Globus pallidus (tissue), 1 donor: ENCODE measurements at places on chromosomes 2 and 18.

DNA sequence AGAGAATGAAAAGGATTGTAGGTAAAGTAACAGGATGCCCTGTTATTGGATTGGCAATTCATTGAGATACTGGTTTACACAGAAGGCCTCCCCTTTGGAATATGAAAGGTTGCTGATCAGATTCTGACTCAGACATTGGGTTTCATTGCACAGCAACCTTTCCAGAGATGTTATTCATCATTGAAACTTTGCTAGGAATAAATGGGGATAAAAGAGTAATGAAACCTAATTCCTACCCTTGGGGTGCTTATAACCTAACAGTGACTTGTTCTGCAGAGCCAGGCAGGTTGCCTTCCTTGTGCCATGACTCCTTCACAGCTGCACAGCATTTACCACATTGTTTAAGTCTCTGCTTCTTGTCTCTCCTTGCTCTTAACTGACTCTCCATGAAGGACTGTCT lies 5.0 kb downstream of the NAB1 start:
- DNase-seq: no peak

GRCh38 chr2:47300609-47301276 lies 102.2 kb upstream of the MSH2 start:
- DNase-seq: no peak

- DNase-seq: no peak
Measured at GRCh38 chr2:5740817-5741216, 48.6 kb downstream of the SOX11 start.

GRCh38 chr2:168179592-168179991 lies 67.8 kb downstream of the STK39 start:
- DNase-seq: no peak

GRCh38 chr2:118496870-118497611 lies 350.4 kb downstream of the EN1 start:
- no peak for DNase-seq

DNA sequence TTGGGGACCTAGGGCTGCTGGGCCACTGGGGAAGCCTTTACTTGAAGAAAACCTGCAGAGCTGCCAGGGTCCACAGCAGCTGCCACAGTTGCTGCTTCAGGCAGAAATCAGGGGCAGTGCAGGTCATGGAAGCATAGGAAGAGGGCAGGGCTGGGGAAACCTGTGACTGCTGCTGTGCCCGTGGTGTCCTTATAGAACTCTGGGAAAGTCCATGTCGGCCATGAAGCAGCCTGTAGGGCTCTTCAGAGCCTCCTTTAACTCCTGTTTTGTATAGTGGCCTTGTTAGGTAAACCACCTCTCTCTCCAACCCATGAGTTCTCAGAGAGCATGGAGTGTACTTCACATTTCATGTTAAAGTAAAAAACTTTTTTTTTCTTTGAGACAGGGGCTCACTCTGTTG lies 62.1 kb downstream of the SMAD4 start:
- DNase-seq: no peak

DNA sequence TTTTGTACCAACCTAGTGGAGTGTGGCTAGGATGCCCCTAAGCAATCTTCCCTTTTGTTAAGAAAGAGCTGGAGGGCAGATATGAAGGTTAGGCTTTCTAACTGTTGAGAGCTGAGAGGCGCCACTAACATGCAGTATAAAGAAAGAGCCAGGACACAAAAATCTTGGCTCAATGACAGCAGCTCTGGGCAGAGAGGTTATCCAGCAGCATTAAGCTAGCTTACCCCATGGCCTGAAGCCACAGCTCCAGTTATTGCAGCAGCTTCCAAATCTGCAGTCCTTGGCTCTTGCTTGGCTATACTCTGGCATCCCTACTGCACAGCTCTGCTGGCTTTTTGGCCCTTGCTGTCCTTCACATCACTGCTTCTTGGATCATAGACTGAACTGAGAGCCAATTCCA lies 213.4 kb downstream of the GPD2 start:
- peak; percentile 3 for DNase-seq

DNA sequence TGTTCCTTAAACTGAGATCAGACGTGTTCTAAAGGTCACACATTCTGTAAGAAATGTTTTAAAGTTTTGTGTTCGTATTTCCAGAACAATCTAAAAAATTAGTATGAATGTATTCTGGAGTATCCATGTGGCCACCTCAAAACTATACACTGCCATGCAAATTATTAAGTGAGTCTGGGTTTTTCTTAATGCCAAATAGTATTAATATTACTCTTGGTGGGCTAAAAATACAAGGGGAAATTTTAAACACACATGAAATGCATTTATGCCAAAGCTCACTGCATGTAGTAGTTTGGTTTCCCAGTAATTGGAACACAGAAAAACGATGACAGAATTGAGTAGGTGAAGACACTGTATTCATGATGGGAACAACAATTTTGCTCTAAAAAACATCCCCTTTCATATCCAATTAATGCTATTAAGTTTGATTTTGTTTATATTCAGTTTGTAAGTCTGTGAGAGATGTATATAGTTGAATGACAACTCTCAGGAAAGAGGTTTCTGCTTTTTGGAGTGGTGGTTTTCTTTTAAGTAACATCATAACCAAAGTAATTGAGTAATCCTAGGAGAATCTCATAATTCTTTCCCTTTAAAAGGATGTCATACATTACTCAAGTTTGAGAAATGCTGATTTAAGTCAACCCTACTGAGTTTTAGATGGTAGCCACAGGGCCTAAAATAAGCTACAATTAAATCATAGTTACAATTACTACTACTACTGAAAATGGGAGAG lies 75.7 kb upstream of the CDCA7 start:
- no peak for DNase-seq
